Stimulated activated CD8-positive, alpha-beta memory T cell treated with anti-CD3 and anti-CD28 coated beads, Interleukin-4, amount 100 ng/mL, for 24 hours (primary cell): ENCODE measurements at places on chromosomes 12 and 14.

DNA sequence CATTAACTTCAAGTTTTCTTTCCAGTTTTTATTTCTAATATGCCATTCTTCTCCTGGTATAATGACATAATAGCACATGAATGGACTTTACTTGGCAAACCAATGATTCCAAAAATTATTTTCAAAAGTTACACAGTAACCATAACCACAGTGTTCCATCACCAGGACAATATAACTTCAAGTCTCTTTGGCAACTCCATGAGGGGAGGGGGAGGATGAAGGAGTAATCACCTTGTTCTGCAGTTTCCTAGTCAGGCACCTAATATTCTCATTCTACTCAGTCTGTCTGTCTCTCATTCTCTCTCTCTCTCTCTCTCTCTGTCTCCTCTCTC is 66.6 kb downstream of the BTG1 start:
- DNase-seq, result no peak

GRCh38 chr12:100557357-100557756 is 16.1 kb upstream of the GAS2L3 start:
- no peak for DNase-seq

DNA sequence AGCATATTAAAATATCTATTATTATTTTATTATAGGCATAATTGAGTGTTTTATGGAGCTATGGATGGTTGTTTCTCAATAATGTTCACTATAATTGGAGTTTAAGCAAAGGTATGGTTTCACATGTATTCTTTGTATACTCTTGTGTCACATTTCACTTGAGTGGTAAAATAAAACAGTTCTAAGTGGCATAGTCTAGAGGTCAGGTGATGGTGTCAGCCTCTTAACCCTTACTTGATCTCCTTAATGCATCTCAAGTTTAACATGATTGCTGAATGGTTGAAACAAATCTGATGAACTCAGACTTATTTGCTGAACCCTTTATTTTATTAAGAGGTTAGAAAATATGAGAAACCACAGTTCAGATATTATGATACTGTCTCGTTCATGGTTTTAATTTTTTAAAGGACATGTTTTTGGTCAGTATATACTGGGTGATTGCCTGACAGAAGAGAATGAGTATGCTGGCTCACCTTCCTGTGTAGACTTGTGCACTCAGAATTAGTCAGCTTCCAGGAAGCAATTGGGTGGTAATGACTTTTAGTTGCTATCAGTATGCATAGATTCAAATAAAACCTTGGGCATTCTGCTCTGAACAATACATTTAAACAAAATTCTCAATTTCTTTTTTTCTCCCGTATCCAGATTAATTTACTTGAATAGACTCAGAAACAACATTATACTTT is 464.6 kb downstream of the PCNX1 start:
- no peak for DNase-seq

DNA sequence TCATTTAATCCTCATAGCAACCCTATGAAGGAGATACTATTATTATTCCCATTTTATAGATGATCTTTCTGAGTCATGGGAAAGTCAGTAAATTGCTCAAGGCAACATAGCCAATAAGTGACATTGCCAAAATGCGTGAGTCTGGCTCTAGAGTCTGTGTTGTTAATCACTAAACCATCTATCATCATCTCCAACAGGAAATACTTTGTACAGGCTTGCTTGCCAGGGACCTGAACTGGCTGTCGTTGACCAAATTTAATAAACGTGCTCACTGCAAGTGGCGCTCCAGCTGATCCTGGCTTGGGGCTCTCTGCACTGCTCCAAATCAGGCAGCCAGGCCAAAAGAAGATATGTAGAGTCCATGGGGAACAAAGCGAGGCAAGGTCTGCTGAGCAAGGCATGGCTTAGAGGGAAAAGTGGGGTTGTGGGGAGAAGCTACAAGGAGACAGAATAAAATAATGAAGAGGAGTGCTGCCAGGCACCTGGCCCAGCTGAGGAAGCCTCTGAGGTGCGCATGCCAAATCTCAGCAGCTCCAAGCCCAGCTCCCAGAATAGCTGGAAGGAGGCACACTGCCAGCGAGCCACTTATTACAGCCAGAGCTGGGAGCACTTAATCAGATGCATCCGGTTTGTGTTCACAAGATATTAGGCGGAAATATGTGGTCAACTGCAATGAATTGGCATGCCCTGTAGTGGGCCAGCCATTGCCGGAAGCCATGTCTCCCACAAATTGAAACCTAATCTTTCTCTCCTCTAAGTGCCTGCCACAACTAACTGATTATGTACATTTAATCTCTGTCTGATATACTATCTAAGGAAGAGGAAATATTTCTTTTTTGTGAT is 43.3 kb upstream of the PTPRO start:
- DNase-seq, result no peak

GRCh38 chr12:75979181-75979580 is 52.4 kb downstream of the PHLDA1 start:
- no peak for DNase-seq

GRCh38 chr12:52518574-52519386 is 1.4 kb downstream of the KRT5 start:
- DNase-seq, result no peak

- DNase-seq, result no peak
Observed at GRCh38 chr12:105358789-105359188, 28.3 kb downstream of the C12orf75 start.
